ENCODE measurements at places on chromosomes 3 and 15.

GRCh38 chr3:16452261-16452660, 61.2 kb downstream of the RFTN1 start:
- DNase-seq: no peak

DNA sequence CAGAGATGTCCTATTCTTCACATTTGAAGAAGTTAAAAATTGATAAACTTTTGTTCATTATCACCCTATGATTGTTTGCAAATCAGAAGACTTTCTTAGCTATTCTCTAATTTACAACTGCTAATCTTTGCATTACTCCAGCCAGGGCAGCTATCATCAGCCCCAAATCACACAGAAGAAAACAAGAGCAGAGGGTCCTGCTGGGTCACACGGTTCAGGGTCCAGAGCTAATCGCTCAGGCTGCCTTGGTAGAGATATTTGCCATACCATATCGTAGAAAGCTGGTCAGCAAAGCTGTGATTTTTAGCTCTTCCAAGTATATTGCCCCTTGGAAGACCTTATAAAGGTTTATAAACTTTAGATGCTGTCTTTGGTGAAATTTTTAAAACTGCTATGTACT, 181.4 kb downstream of the MAGI1 start:
- no peak for DNase-seq

GRCh38 chr3:59938828-59939227, 889.0 kb upstream of the CFAP20DC start:
- no peak for DNase-seq

DNA sequence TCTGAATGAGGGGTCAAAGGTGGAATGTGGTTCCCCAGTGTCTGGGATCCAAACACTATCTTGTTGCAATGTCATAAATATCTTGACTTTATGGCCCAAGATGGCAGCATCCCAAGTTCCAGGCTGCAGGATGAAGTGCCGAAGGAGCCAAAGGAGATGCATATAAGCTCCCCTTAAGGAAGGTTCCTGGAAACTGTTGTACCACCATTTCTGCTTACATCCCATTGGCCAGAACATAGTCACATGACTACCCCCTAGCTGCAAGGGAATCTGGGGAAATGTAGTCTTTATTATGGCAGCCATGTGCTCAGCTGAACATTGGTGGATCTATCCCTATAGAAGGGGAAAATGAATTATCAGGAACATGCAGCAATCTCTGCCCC, 54.3 kb downstream of the BDH1 start:
- DNase-seq: no peak

- DNase-seq: no peak
Measured at GRCh38 chr3:8893001-8893400, 70.3 kb downstream of the RAD18 start.

- no peak for DNase-seq
Measured at GRCh38 chr15:84889991-84890669, 5.7 kb downstream of the SLC28A1 start.

- DNase-seq: no peak
Measured at GRCh38 chr3:1955170-1955569, 143.5 kb upstream of the CNTN4 start.

- no peak for DNase-seq
Measured at GRCh38 chr3:26104851-26105251, 315.0 kb downstream of the OXSM start.

DNA sequence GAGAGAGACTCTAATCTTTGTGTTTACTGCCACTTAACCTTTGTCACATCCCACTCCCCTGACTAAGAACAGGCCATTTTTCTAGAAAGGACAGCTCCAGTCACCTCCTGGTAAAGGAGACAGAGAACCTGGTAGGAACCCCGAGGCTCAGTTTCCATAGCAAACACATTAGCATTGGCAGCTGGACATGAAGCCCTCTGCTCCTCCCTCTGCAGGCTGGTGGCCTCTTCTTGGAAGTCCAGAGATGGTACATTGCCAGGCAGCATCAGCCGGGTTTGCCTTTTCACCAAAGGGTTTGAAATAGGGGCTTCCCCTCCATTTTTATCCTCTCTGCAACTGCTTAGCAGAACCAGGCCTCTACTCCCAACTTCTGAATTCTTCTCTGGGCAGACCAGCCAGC, 213.4 kb upstream of the SEMA6D start:
- no peak for DNase-seq

GRCh38 chr3:33174711-33175414, 43.7 kb downstream of the SUSD5 start:
- DNase-seq: no peak

DNA sequence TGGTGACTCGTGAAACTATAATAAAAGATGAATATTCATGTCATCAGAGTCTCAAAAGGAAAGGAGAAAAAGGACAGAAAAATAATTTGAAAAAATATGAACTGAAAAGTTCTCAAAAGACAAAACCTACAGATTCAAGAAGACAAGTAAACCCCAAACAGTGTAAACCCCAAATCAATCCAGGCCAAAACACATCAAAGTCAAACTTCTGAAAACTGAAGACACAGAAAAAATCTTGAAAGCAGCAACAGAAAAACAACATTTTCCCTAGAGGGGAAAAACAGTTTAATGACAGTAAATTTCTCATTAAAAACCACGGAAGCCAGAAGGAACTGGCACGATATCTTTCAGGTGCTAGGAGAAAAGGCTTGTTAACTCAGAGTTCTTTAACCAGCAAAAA, 143.8 kb downstream of the PEAK1 start:
- no peak for DNase-seq

- DNase-seq: no peak
Measured at GRCh38 chr15:29890336-29891095, 68.2 kb upstream of the TJP1 start.

DNA sequence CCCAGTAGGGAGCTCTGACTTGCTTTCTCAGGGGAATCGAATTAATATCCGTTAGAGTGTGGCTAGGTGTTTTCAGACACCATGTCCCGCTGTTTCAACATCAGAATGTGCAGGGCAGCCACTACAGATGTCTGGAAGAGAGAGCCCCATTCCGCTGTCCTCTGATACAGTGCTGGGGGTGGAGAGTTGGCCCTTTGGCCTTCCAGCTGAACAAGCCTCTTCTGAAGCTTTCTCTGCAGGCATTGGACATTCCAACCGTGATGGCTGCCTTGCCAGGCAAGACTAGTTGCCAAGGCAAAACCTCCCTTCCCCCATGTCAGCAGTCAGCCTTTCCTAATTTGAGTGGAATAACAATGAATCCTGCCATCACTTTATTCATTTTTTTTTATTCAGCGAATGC, 1.5 kb downstream of the FAH start:
- DNase-seq: no peak

DNA sequence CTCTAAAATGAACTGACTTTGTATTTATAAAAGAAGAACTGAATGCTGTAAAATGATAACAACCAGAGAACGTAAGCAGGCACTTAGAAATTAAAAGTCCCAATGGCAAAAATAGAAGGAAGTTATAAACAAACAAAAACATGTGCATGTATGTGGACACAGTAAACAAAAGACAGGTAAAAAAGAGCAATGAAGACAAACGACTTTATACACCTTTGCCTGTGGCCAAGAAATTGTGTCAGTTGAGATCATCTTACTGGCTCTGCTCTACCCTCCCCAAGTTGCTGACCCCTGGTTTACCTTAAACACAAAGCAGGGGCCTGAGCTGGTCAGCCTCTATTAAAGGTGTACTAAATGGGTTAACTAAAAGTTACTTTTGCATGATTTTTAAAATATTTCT, 41.7 kb upstream of the GP5 start:
- no peak for DNase-seq

DNA sequence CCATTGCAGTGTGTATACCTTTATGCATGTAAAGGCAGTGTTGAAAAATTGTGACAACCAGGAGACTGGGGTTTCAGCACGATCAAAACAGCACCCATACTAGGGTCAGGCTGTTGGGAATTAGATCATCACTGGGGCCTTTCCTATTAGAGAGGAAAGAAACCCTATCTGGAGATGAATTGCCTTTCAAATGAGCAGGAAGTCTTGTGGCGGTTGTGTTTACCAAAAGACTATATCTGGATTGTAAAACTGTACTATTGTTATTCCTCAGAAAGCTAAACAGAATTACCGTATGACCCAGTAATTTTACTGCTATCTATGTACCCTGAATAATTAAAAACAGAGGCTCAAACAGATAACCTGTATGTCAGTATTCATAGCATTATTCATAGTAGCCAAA, 10.1 kb downstream of the UBE2E1 start:
- no peak for DNase-seq

- DNase-seq: no peak
Measured at GRCh38 chr3:159416856-159417255, 571.8 kb upstream of the IL12A start.

DNA sequence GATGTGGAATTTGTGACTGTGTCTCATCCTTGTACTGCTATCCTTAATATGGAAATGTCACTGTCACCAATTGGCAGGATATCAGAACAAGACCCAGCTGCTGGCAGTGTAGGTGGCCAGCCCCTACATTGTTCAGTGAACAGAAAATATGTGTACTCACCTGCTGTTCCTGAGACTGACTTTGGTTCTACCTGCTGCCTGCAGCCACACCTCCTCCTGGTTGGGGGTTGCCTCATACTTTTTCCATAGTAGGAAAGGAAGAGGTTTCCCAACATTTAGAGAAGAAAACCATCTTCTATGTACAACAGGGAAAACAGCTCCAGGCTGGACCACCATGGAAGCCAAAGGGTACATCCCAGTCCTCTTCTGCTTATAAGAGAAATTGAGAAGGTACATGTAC, 35.9 kb downstream of the SLC12A1 start:
- no peak for DNase-seq

GRCh38 chr3:182592747-182593146, 200.6 kb upstream of the ATP11B start:
- no peak for DNase-seq

DNA sequence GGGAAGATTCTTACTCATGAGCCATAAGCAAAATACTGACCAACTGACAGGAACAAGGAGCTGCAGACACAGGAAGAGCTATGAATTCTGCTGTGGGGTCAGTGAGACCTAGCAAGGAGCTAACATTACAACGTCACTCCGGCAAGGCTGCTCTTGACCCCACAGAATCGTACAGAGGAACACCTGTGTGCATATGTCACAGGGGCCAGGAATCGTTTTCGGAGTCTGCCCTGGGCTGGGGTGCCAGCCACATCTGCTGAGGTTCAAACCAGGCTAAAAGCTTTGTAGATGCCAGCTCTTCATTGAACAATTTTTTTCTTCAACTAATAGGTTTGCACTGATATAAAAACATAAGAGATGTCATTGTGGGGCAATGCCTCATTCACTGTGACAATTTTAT, 82.6 kb downstream of the LRRK1 start:
- DNase-seq: no peak

DNA sequence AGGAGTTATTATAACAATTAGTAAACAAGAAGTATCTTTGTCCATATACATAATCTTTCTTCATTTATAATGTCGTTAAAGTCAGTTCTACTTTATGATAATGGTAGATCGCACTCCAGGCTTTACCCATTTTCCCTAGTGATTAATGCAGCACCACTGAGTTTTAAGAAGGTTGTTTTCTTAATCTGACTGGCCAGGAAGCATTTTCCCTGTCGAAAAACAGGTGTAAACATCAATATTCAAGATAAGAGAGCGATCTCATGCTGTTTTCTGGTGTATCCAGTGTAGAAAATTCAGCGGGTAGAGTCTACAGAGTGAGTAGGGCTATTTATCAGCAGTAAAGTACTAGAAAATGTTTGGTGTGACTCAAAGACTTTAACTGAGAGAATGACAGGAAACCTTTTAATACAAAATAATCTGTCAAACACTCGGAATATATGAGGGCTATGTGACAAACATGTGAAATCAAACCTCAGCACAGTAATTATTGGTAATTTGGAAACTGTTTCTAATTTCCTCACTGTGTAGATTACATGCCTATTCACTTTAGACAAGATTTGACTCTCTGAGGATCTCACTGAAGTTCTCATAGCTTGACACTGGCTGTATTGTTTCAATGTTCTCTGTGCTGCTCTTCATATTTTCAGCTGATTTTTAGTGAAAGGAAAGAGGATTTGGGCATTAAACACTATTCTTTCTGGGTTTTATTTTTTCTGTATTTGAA, 1013.2 kb downstream of the VGLL3 start:
- no peak for DNase-seq

DNA sequence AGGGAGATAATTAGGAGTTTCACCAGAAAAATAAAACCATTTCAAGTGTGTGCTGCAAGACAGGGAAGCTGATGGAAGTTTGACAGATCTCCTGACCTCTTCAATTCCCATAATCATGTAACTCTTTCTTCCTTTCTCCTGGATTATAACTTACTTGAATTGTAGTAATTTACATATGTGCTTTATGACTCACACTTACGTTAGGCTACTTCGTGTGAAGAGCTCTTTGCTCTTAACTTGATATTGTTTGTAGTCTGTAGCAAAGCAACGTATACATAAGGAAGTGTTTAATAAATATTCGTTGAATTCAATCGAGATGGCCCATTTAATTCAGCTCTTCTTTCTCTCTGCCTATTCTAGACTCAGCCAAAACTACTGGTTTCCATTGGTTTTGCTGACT, 23.5 kb downstream of the ROBO2 start:
- DNase-seq: no peak

GRCh38 chr3:32132121-32132520, 25.7 kb downstream of the GPD1L start:
- no peak for DNase-seq

DNA sequence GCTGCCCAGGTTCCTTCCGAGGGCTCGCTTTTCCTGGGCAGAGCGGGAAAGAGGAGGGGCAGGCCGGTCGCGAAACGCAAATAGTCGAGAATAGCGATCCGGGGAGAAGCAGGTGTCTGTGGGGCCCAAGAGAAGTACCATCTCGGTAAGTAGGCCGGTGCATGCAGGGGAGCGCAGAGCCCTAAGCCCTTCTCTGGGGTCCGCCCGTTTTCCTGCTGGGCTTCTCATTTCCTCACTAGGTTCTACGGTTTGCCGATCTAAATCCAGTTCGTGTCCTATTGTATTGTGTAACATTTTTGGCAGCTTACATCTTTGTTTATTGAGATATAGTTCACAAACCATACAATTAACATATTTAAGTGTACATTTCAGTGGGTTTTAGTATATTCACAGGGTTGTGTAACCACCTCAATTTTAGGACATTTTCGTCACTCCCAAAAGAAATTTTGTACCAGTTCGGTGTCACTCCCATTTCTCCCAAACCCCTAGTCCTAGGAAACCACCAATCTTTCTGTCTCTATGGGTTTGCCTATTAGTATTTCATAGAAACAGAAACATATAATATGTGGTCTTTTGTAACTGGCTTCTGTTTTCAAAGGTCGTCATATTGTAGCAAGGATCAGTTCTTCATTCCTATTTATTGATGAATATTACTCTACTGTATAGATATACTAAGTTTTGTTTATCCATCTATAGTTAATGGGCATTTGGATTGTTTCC, 6.8 kb upstream of the TRIM69 start:
- no peak for DNase-seq

DNA sequence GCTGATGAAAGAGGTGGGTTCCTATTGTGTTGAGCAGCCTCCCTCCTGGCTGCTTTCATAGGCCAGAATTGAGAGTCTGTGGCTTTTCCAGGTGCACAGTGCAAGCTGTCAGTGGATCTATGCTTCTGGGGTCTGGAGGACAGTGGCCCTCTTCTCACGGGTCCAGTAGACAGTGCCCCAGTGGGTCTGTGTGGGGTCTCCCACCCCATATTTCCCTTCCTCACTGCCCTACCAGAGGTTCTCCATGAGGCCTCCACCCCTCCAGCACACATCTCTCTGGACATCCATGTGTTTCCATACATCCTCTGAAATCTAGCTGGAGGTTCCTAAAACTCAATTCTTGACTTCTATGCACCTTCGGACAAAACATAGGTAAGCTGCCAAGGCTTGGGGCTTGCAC, 201.2 kb downstream of the FAM43A start:
- DNase-seq: no peak

GRCh38 chr3:136023264-136023978, 57.9 kb downstream of the PPP2R3A start:
- DNase-seq: no peak
